ENCODE measurements at places on chromosomes 11 and 22.

DNA sequence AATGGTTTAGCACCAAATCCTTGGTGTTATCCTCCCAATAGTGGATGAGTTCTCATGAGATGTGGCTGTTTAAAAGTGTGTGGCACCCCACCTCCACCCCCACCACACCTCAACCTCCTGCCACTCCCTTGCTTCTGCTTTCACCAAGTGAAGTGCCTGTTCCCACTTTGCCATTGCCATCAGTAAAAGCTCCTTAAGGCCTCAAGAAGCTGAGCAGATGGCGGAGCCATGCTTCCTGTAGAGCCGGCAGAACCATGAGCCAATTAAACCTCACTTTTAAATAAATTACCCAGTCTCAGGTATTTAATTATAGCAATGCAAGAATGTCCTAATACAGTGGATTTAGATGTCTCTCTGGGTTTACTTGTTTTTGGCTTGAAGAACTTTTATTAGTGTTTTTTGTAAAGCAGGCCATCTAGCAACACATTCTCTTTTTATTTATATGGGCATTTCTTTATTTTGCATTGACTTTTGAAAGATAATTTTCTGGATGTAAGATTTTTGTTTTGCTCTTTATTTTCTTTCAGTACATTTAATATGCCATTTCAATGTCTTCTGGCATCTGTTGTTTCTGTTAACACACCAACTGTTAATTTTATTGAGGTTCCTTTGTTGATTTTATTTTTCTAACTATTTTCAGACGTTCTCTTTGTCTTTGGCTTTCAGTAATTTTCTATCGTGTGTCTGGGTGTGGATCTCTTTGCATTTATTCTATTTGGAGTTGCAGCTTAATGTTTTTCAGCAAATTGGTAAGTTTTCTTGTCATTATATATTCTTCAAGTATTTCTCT is 724.5 kb upstream of the CNTN5 start:
- DNase-seq, result no peak

GRCh38 chr11:34427186-34427805 is 11.4 kb upstream of the CAT start:
- DNase-seq, result no peak

DNA sequence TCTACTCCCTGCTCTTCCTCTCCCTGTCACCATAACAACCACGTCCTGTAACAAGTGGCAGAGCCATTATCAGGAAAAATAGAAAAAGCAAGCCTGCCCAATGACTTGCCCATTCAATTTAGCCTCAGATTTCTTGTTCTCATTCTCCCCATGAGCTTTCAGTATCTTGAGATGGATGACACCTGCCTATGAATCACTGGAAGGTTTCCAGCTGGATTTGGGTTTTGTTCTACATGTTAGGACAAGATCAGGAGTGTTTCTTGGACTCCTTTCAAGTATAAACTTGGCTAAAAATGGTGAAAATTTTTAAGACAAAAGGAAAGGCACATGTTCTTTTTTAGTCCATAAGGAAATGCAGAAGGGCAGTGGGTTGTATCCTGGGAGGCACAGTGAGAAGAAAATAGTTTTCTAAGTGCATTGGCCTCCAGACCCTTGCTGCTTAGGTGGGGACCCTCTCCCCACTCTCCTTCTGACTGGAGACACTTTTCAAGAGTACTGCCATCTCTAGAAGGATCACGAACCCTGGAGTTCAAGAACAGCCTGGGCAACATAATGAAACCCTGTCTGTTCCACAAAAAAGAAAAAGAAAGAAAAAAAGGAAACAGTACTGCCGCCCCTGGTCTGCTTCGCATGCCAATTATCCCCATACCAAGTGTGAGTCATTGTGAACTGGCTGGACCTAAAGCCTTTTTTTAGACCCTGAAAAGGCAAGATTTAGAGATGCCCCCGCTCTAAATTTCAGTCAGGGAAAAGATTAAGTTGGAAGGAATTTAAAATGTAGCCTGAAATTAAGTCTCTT is 51.0 kb downstream of the MTNR1B start:
- peak; percentile 4 for DNase-seq

DNA sequence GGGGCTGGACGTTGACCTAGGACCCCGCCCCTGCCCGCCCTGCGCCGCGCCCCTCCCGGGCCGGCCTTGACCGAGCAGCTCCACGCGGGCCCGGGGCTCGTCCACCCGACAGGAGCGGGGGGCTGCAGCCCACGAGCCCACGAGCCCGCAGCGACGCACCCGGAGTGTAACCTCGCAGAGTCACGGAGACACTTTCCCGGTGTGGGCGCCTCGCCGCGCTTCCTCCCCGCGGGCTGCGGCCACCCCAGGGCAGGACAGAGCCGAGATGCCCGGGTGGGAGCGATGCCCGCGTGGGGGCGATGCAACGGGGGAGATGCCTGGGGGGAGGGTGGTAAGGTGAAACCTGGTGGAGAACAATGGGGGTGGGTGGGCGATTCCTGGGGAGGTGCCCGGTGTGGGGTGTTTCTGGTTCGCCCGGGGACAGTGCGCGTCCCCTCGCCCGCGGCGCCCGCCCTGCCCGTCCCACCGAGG is 4.9 kb upstream of the ZBED4 start:
- no peak for DNase-seq

DNA sequence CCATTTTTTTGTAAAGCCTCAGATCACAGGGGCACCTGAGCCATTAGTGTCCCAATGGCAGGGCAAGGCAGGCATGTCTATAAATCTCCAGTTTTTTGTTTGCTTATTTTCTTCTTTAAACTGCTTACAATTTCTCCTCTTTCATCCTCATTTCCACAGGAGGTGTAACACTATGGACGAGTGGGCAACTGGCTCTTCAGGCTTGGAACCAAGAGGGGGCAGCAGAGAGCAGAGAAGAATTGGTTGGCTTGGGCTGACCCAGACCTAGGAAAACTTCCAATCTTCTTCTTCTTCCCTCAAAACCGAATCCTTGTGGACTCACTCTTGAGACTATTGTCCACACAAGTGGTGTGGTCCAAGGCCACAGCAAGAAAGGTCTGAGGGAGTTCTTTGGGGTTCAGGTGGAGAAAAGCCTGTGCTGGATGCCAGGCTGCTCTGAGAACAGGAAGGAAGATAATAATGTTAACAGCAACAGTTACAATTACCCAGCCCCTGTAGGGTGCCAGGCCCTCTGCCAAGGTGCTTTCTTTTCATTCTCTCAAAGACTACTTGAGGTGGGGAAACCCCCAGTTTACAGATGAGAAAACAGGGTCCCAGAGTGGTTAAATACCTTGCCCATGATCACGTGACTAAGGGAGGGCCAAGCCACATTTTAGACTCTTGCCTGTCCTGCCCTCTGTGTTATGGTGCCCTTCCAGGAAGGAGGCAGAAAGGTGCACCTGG is 70.7 kb upstream of the E2F8 start:
- peak; percentile 15 for DNase-seq

- no peak for DNase-seq
These were observed 20.0 kb upstream of the CD5 start for GRCh38 chr11:61082062-61082870.

- no peak for DNase-seq
These were observed 705 bp upstream of the CAPN1 start for GRCh38 chr11:65180877-65181568.

DNA sequence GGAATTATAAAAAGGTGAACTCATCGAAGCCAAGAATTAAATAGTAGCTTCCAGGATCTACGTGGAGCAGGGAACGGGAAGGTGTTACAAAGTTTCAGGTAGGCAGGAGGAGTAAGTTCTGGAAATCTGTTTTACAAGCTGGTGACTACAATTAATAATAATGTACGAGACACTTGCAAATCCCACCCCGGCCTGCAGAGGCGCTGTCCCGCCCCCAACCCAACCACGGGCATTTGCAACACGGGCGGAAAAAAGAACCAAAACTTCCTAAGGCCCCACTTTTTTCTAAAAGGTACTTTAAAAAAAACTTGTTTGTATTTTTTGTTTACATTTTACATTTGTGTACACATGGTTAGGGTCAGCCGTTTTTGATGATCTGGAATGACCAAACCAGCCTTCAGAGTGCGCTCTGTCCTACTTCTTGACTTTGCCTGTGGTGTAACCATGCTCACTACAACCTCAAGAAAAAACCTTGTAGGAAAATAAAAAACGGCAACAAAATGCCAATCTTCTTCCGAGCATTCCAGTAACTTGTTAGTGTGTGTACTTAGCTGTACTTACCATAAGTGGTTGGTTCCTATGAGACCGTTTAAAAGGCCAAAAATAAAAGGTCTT is 449.6 kb upstream of the B3GAT1 start:
- DNase-seq, result no peak

DNA sequence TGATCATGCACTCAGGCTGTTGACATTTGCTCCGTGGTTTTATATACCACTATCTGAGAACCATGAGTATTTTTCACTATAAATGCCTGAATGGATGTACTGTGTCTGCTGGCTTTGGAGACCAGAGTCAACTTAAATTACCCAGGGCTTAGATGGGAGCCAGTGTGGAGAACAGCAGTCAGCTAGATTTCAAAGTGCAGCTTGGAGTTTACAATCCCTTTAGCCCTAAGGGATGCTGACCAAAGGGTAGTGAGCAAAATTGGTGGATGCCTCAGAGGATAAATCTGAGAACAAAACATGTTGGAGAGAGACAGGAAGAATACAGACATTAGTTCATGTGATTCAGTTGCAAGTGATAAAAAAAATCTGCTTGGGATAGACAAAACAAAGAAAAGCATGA is 327.5 kb downstream of the C11orf87 start:
- DNase-seq, result no peak
